ENCODE measurements at places on chromosomes 2 and 18.

DNA sequence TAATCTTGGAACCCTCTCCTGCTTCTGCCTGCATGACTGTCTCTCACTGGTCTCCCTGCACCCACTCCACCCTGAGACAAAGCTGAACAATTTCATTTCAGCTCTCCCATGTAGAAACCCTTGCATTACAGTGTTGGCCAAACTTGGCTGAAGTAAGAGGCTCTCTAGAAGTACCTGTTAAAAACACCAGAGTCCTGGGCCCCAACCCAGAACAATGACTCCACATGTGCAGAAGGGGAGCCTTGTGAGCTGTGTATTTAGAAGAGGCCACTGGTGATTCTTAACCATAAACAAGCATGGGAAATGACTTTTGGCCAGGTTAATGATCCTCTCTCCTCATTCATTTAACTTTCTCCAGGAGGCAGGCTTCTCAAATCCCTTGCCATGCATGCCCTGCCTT, 254.8 kb downstream of the SETBP1 start:
- no peak for DNase-seq

- no peak for DNase-seq
These were observed 314.5 kb upstream of the RGPD4 start for GRCh38 chr2:107511970-107512789.

- DNase-seq: no peak
These were observed 1238.0 kb upstream of the NRXN1 start for GRCh38 chr2:52269696-52270485.

DNA sequence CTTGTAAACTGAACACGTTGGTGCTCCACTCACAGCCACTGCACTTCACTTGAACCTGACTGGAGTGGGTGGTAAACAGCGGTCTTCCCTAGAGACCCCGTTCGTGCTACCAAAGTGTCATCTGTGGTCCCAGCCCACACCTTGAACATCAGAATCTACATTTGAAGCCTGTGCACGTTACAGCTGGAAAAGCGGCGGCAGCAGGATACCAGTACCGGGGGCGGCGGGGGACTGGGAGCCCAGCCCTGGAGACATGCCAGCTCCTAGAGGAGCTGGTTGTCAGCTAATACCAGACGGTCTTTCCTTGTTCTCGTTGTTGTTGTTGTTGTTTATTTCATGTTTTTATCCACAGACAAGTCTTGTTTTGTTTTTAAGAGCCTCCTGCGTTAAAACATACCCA, 156.7 kb downstream of the WDSUB1 start:
- peak; percentile 78 for DNase-seq

DNA sequence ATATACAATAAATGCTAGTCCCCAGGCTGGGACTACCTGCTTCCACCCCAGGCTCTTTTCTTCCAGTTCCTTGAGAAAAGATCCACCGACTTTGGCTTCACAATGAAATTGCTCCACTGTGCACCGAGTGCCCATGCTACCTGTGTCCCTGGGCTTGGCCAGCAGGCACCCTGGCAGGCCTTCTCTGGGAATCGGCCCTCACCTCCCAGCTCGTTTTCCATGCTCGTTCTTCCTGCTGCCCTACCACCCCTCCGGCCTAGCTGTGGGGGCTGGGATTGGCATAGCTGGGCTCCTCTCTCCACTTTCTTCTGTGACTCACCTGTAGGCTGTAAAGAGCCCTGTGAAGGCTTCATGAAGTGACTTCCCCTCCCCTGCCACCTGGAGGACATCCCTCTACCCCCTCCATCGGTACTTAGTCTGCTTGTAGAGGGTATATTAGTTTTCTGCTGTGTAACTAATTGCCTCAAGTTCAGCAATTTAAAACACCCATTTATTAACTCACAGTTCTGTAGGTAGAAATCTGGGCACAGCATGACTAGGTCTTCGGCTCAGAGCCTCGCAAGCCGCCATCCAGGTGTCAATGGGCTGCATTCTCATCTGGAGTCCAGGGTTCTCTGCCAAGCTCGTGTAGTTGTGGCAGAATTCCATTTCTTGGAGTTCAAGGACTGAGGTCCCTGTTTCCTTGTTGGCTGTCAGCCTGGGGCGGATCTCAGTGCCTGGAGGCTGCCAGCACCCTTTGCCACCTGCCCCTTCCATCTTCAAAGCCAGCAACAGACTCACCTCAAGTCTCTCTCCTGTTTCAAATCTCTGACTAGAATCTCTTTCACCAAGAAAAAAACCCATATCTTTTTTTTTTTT, 57.6 kb downstream of the DPYSL5 start:
- DNase-seq: no peak

DNA sequence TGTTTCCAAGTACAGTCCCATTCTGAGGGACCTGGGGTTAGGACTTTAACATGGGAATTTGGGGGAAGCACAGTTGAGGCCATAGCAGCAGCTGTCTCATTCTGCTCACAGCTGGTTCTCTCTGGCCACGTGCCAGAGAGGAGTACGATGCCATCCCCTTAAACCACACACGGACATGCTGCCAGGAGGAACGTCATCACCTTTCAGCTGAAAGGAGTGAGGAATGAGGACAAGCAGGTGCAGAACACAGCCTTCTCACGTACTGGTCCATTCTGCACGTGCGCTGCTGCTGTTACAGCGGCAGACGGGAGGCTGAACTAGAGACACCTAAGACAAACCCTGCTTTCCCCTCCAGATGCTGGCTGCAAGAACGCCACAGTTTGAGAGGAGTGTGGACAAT, 33.5 kb downstream of the ODC1 start:
- DNase-seq: peak; percentile 25

Measured in NCI-H524 (cell line).